ENCODE measurements at places on chromosomes 13 and 19.

GRCh38 chr13:19587635-19588300 is 26.4 kb upstream of the TPTE2 start:
- no peak for DNase-seq

DNA sequence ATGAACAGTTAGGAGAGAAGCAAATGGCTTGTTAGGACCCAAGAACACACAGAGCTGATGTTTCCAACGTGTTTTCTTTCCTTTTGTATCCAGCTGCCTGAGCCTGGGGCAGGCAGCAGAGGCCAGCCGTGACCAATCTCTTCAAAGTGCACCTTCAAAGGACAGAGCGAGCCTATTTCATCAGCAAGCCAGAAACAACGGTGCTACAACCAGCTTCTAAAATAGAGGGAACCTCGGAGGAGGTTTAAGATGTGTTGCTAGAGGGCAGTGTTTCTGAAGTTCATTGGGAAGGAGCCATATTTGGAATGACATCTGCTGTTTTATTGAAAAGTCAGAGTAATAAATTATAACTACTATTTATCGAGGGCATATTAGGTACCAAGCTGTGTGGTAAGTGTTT is 56.2 kb upstream of the RFC3 start:
- DNase-seq: no peak

- DNase-seq: no peak
Observed at GRCh38 chr13:105466376-105466775, 1069.1 kb downstream of the EFNB2 start.

GRCh38 chr19:3193256-3194105 is 7.8 kb downstream of the NCLN start:
- no peak for DNase-seq

All from natural killer cell treated with Interleukin-12 subunit alpha and Interleukin-12 subunit beta and Interleukin-15 and Interleukin-18, amount 100 ng/mL, for 72 hours (primary cell).